Lung microvascular endothelial cell (primary cell): ENCODE measurements at places on chromosomes 16 and 17. TPM values are rescaled to one million over a fixed set of nuclear protein-coding genes. Genes with fewer than 3 reads are reported as not detected.

Gene FBXO39
- 1.3 and 6.9 TPM in 2 replicates for total RNA-seq

Gene ABCC6
- under 0.01 and 0.44 TPM in 2 replicates for total RNA-seq

Gene FBXW10B
- 0.20 and 0.22 TPM in 2 replicates for total RNA-seq

DNA sequence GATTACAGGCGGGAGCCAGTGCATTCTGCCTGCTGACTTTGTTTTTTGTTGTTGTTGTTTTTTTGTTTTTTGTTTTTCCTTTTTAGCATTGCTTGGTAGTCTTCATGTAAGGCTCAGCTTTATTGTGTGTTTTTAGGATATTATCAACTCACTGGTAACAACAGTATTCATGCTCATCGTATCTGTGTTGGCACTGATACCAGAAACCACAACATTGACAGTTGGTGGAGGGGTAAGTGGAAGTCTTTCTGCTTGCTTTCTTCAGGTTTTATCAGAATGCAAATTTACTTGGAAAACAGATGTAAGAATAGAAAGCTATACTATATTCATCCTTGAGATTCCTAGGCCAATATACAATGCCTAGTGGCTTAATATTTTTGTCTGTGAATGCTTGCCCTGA, 3.3 kb upstream of the CMTM1 start:
- no peak for DNase-seq
